NCI-H1048 (cell line): ENCODE measurements at places on chromosomes 5 and 9.

- DNase-seq, result no peak
Measured at GRCh38 chr5:56075361-56075760, 80.6 kb upstream of the IL6ST start.

GRCh38 chr9:38254151-38254550, 138.4 kb upstream of the ALDH1B1 start:
- DNase-seq, result no peak

GRCh38 chr5:139761057-139761450, 34.6 kb upstream of the PSD2 start:
- no peak for DNase-seq

- no peak for DNase-seq
Measured at GRCh38 chr5:111122398-111122797, 30.2 kb downstream of the WDR36 start.

DNA sequence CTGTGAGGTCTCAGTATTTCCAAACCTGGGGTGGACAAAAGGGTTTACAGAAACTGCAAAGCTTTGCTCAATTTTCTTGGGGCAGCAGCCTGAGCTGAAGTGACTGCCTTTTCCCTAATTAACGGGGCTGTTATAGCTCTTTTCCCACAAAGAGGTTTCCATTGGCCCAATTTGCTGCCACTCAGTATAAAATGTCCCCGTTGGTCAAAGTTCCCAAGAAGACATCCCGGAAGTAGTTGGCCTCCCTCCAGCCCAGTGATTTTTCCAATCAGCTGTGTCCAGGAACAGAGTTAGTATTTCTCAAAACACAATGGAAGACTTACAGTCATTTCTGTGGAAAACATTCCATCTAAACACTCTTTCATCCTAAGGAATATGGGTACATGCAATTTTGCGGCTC, 643.6 kb downstream of the ACTL7B start:
- no peak for DNase-seq

DNA sequence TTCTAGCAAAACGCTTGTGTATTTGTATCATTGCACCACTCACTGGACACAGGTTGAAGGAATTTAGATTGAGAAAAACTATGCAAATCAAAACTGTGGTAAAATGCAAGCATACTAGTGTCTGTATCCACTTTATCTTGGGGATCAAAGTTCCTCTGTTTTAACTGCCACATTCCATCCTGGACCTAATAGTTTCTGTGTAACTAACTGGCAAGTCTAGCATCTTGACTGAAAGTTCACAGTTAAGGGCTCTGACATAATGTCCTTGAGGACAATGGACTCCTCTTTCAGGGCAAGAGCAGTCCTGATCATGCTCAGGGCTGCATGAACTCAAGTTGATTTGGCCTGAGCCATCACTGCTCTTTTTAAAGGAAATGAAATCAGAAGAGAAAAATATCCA, 30.7 kb downstream of the NFIB start:
- no peak for DNase-seq

DNA sequence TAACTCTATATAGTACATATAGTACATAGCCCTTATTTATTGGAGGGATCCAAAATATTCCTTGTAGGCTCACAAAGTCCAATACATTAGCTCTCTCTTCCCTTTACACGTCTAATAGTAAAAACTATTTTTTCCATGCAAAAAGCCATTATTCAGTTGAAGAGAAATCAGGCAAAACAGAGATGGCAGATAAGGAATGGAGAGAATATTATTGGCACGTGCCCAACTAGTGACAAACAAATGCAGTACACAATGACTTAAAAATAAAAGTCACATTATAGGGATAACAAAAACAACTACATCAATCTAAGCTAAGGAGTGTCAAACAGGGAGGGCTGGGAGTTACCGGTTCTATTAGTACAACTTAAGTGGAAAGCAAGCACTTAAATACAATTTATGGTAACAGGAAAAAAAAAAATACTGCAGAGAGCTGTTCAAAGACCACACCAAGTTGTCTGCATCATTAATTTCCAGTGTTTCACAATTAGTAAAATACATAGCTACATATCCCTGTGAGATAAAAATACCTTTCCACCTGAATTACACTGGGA, 4.1 kb upstream of the SCAI start:
- no peak for DNase-seq

DNA sequence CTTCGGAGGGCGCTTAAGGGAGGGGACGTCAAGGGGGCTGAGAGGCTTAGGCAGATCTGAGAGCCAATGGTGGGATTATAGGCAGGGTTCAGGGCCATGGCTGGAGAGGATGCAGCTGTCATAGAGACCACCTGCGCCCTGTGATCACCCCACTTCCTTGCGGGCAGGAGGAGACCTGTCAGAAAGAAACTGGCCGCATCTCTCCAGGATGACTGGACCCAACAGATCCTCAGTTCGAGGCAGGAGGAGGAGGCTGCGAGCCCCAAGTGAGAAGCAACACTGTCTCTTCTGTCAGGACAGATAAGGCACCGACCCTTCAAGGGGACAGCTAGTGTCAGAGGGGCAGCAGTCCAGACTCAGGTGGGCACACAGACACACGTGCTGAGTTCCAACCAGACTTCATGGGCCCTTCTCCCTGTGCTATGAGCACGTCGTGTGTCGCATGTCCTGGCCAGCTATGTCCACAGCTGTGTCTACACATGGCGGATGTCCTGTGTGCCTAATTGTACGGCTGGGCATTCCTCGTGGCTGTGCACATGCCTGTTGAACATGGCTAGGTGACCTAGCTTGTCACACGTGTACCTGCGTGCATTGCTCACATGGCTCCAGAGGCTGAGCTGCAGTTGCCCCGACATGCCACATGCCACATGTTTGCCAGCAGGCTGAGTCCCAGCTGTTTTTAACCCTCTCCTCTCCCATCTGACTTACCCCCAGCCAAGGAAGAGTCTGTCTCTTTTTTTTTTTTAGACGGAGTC, 583 bp upstream of the AQP3 start:
- DNase-seq, result no peak

DNA sequence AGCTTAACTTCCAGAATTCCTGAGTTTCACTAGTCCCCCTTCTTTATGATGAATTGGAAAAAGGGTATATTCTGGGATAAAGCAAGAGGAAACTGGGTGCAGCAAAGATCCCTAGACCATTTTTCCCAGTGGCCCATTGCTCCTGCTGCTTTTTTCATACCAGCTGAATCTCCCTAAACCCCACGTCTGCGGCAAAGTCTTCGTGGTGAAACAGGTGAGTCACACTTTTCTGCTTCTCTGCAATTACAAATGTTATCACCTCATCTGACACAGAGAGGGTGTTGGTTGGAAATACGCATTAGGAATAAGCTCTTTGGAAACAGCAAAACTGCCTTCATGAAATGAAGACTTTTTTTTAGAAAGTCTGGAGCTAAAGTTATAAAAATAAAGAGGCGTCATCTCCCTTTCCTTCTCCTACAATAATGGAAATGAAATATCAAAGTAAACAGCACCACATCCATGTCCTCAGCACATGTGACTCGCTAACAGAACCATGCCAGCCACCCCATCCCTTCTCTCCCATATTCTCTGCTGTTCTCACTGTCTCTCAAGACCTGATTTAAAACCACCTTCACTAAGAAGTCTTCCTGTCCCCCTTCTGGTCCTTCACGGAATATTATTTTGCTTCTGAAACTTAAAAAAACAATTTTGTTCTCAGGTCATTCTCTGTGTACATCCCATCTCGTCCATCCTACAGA, 39.5 kb upstream of the GLRX start:
- DNase-seq, result no peak

GRCh38 chr9:123354806-123355508, 1.0 kb upstream of the CRB2 start:
- no peak for DNase-seq

- DNase-seq, result no peak
Measured at GRCh38 chr5:20032896-20033295, 44.9 kb upstream of the CDH18 start.

DNA sequence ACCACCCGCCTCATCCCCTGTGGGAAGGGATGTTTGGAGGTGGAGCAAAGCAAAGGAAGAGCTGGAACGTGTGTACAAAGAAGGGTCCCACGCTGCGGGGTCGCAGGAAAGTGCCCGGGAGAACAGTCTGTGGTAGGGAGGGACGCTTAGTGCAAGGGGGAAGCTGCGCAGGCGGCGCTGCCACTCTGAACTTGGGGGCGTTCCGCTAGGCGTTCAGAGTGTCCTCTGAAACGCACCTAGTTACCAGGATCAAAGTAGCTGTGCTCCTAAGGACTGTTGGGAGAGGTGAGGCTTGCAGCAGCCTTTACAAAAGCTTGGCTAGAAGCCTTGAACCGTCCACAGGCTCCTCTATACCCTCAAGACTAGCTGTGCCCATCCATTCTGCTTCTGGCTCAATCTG, 29.3 kb upstream of the PDE8B start:
- DNase-seq, result no peak

GRCh38 chr9:115106642-115107041, 11.3 kb downstream of the TNC start:
- no peak for DNase-seq

GRCh38 chr5:50672663-50673062, 6.2 kb downstream of the PARP8 start:
- no peak for DNase-seq
